Right lung (tissue), 10 donors: ENCODE measurements at places on chromosomes 12 and 14. TPM values are rescaled to one million over a fixed set of nuclear protein-coding genes. Genes with fewer than 3 reads are reported as not detected.

- DNase-seq = no peak
Observed at GRCh38 chr12:21696625-21697024, 39.0 kb upstream of the LDHB start.

GRCh38 chr12:123973552-123974341 is 732 bp downstream of the ZNF664 start:
- no peak for DNase-seq

SYT1 gene
- 6.4 TPM for polyA plus RNA-seq

TAS2R8 gene
- polyA plus RNA-seq = not detected

PMEL gene
- 2.0 TPM for polyA plus RNA-seq

- no peak for DNase-seq
Observed at GRCh38 chr14:85063747-85064146, 466.2 kb upstream of the FLRT2 start.

PRICKLE1 gene
- polyA plus RNA-seq = 40.4 TPM

DNA sequence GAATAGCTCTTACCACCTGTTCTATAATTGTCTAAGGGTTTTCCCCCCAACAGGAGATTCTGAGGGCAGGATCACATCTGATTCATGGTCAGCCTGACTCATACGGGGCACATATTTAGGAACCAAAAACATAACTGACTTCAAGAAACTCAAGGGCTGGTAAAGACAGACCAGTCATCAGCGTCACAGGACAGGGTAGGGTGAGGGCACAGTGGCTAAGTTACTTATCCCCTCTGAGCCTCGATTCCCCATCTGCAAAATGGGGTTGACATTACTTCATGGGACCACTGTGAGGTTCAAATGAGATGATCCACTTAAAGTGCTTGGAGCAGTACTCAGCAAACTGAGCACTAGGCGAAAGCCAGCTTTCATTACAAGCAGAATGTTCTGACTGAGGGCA is 606 bp downstream of the CINP start:
- no peak for DNase-seq

DNA sequence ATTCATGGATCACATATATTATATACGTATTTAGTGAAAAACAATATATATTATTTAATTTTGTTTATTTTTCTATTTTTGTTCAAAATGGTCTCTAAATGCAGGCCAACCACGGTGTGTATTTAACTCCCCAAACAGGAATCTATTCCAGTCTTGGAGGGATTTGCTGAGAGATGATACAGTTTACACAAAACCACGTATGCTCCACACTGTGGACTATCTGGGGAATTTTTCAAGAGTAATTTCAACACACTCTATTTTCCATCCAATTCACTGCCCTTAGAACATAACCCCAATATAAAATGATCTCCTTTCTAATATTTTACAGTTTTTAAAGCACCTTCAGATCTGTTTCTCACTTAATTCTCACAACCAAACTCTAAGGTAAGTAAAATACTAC is 15.3 kb downstream of the EML1 start:
- DNase-seq = no peak

FSCB gene
- 0.10 TPM for polyA plus RNA-seq

DNA sequence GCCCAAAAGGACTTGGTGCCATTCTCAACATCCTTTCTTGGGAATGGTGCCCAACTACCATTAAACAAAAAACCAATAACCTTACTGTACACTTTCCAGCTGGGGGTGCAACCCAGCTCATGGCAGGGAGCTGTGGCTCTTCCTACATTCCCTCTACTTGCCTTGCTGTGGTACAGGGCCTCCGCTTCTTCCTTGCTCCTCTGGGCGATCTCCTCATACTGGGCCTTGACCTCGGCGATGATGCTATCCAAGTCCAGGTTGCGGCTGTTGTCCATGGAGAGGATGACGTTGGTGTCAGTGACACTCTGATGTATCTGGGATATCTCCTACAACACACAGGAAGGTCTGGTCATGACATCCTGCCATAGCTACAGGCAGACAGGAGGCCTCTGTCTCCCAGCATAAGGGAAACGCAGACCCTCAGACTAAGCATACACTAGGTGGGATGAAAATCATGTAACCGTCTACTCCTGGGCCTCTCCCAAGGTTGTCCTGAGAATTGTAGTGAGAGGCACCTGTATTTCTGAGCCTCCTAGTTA is 3.9 kb downstream of the KRT2 start:
- DNase-seq = no peak

DNA sequence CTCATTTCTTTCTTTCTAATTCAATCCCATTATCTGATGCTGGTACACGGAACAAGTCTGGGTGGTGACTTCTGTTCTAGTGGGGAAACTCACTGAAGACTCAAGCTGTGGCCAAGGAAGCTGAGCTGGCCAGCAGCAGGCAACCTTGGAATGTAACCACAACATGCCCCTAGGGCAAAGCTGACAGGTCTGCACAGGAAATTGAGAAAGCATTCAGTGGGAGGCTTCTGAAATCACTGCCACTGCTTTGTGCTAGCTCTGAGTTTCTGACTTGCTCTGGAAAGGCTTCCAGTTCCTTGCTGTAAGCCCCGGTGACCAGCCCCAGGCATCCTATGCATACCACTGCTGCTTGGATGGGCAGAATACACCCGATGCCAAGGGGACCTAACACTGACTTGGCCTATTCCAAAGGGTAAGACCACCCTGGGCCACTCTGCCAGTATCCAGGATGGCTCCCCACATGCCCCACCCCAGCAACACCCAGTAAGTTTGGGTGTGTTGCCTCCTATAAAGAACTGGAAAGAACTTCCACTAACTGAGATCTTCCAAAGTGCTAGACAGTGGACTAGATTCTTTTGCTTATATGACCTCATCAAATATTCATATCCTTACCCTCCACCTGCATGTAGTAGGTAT is 84.5 kb upstream of the CDKN3 start:
- no peak for DNase-seq

DNA sequence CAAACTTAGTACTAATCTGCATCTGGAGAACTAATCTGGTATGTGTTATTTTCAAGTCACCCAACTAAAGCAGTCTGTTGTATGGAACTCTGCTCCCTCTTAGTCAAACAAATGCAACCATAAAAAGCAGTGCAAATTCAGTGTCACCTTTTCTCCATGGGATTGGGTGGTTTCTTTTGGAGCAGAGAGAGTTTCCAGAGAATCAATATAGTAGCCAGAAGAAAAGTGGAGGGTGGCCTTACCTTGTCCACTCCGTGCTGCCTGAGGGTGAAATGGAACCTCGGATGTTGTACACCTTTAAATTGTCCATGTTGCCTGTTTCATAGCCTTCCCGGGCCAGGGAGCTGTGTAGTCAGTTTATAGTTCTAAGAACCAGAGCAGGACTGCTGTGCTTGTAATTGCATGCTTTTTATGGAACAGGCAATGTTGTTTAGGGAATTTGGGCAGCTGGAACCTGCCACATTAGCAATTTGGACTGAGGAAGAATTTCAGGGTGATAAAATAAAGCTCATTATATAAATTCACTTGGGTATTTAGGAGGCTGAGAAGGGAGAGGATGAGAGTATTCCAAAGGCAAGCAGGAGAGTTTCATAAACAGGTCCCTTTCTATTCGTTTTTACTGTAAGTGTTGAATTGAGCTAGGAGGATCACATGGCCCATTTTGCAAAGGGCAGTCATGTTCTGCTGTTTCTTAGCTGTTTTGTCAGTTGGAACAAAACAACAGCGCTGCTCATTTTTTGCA is 60.5 kb downstream of the CRADD start:
- no peak for DNase-seq

- DNase-seq = peak; percentile 50
Observed at GRCh38 chr14:64681796-64682710, 22.2 kb upstream of the PLEKHG3 start.

DNA sequence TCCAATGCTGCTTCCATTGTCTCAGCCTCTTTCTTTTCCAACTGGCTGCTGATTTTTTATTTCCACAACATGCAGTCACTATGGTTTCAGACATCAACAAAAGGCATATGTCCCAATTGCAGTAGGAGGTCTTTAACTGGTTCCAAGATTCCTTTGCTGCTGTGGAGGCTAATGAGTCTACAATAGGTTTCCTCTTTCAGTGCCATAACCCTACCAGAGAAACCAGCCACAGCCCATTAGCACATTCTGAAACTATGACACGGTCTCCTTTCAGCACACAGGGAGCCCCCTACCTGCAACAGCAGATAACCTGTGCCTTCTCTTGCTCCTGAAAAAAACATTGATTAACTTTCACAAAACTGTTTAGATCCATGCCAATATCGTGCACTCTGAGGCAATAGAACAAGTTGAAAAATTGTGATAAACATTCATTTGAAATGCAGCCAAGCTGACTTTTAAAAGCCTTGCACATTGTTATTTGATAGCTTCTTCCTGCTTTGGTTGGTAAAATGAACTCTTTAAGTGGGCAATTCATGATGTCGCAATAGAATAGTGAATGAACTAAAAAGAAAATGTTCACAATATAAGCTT is 32.4 kb downstream of the PLEKHG7 start:
- DNase-seq = peak; percentile 90

DNA sequence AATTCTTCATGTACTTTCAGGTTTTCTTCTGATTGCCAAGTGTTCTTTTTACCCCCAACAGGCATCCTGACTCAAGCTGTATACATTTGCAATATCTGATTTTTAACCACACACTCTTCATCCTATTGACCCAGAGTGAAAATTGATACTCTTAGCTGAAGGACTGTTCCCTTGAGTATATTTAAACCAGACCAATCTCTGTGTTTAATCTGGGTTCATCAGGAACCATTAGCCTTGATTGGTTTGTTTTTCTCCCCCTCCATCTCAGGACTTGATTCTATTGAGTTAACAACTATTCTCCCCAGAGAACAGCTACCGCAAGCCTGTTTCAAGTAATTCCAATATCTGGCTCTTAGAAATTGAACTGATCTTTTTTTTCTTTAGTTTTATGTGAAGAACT is 222.3 kb upstream of the NOVA1 start:
- DNase-seq = no peak

DNA sequence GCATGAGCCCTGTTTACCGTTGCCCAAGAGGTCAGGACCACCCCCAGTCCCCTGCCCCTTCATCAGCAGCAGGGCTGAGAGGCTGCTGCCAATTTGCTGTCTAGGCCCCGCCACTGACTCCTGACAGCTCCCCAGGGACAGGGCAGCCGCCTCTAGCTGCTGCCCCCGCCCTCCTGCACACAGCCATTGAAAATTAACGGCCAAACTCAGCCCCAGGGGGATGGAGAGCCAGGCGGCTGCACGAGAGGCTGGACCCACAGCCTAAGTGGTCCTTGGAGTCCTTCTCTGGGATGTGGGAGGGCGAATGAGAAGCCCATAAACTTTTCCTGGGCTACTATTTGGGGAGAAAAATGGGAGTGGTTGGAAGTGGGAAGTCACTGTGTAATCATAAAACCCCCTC is 4.6 kb downstream of the FOXN4 start:
- no peak for DNase-seq

TROAP gene
- 21.1 TPM for polyA plus RNA-seq

MYF5 gene
- polyA plus RNA-seq = 1.6 TPM

NKX2-1 gene
- 116 TPM for polyA plus RNA-seq

GRCh38 chr14:95111507-95112164 is 45.7 kb downstream of the DICER1 start:
- no peak for DNase-seq

CEBPE gene
- polyA plus RNA-seq = 0.14 TPM

DNA sequence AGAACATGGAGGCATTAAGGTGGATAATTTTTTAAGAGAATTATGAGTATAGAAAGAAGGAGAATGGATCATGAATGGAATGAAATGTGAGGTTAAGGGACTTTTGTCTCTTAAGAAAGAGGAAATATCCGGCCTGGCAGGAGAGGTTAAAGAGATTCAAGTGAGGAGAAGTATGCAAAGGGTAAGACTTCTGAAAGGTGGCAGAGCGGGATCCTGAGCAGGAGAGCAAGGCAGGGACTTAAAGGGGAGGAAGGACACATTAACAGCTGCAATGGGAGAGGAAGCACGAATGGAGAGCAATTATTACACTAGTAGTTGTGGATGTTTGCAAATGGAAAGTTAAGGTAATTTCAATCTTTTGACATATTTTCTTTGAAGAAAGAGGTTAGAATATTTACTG is 171.0 kb downstream of the KITLG start:
- DNase-seq = no peak

KIF26A gene
- 10.5 TPM for polyA plus RNA-seq

DNA sequence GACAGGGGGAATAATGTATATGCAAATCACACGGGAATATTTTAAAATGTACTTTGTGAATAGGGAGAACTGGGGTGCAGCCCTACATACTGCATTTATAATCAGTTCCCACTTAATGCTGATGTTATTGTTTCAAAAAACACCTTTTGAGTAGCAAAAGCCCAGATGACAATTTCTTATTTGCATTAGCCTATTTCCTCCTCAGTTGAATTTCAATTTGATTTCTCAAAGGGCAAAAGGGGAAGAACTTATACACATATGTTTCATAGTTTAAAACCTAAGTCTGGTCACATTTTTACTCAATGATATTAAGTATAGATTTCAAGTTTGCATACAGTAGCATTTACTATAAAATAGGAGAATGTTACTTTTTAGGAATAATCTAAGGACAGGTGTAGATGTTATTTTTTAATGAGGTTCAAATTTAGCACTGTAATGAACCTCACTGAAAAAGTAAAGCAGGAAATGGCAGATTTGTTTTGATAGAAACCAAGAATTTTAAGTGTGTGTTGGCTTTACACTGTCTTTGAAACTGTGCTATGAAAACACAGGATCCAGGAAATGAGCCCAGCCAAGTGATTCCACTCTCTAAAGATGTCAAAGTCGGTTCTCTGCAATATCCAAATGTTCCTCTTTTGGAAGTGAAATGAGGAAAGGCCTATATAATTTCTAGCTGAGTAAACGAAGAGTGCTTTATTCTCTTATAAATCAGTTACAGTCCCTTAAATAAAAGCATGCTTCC is 367.4 kb downstream of the BTG1 start:
- peak; percentile 37 for DNase-seq

TBC1D30 gene
- 9.1 TPM for polyA plus RNA-seq

- no peak for DNase-seq
Observed at GRCh38 chr12:53924521-53925405, 13.9 kb upstream of the HOXC13 start.

DNA sequence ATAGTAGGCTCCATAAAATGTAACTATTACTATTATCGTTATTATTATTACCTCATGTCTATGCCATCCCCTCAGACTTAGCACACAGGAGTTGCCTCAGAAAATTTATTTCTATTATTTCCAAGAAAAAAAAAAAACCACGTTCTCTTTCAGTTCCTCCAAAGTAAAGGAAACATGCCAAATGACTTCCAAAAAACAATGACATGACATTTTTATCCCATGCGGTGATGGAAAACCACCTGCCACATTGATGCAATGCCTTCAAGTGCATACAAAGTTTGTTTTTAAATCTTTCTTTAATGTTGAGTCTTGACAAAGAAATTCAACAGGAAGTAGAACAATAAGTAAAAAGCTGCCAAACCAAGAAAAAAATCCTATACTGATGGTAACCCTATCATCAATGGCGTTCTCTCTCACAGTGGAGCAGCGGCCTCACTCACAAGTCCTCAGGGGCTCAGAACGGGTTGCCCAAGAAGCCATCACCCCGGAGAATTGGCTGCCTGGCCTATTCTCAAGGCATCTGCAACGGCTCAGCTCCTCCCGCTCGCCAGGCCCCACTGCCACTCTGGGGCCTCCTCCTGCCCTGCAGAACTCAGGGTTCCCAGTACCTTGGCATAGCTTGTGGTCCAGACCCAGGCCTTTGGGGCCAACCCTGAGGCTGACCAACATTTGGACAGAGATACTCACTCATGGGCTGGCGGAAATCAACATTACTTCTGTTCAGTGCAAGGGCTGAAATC is 51.9 kb downstream of the SERPINA3 start:
- no peak for DNase-seq

GRCh38 chr14:96246539-96246847 is 9.5 kb upstream of the BDKRB1 start:
- no peak for DNase-seq
